ENCODE measurements at places on chromosomes 2 and 18.

- DNase-seq, result no peak
These were observed 161.9 kb upstream of the DAPL1 start for GRCh38 chr2:158633261-158633660.

DNA sequence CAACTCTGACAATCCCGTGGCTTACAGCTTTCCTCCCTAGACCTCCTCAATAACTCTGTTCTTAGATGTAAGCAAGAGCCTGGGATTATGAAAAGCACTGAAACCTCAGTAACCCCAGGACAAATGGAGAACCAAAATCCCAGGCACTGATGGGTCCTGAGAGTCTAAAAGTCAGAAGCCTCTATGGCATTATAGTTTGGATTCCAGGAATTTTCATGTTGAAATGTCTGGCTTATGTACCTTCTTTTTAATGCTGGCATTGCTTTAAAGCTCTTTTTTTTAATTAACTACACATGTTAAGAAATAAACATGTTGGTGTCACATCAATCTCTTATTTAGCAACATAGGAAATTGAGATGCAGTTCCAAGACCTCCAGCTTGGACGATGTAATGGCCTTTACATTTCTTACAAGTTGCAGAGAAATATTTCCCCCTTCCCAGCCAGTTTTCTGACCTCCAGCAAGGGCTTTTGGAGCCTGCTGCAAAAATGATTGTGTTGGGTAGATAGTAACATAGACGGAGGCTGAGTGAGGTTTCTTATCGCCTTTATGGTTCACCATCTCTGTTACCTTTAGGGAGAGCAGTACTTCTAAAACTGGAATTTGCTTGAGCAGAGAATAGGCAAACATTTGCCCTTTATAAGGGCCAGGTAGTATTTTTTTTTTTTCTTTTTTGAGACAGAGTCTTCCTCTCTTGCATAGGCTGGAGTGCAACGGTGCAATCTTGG, 84.8 kb upstream of the RASGRP3 start:
- no peak for DNase-seq

DNA sequence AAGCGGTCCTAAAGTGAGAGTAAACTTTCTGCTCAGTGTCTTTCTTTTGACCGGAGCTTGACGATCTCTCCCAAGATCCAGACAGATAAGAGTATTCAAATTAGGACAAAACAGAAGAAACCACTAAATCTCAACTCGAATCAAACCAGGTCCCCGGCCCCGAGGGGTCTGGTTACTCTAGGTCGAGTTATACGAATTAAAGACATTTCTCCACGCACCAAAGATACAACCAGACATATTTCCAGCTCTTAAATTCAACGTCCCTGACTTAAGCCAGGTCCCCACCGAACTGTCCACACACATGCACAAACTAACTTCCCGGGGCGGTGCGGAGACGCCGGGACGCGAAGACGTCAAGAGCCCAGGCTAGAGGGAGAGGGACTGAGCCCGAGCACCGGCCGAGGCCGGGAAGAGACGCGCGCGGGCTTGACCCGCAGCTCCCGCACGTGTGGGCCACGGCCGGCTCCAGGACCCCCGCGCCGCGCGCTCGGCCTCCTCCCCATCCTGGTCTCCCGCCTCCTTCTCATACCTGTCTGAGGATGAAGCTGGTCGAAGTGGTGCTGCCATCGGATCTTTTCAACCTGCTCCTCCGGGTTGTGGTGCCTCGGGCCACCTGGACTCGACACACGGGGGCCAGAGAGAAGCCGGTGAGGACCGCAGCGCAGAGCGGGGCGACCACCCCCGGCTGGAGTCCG, 896 bp downstream of the CACNB4 start:
- DNase-seq, result no peak

GRCh38 chr2:232351686-232352510, 26.7 kb upstream of the ALPP start:
- no peak for DNase-seq

DNA sequence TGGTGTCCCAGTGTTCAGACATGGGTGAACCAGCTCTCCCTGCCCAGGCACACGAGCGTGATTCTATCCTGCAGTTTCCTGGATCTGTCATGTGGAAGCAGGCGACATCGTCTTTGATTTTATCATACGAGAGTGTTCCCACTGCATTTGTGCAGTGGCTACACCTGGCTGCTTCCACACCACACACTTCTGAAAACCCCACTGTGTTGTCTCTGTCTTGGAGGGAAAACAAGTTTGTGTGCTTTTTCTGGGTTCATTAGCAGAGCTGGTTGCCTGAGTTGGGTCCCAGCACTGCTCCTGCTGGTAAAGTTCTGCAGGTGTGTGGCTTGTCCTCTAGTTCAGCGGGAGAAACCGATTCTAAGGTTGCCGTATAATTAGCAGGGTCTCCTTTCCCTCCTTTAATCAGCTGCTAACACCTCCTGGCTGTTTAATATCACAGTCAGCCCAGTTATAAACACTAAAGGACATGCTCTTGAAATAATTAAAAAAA, 58.5 kb upstream of the TWIST2 start:
- no peak for DNase-seq

DNA sequence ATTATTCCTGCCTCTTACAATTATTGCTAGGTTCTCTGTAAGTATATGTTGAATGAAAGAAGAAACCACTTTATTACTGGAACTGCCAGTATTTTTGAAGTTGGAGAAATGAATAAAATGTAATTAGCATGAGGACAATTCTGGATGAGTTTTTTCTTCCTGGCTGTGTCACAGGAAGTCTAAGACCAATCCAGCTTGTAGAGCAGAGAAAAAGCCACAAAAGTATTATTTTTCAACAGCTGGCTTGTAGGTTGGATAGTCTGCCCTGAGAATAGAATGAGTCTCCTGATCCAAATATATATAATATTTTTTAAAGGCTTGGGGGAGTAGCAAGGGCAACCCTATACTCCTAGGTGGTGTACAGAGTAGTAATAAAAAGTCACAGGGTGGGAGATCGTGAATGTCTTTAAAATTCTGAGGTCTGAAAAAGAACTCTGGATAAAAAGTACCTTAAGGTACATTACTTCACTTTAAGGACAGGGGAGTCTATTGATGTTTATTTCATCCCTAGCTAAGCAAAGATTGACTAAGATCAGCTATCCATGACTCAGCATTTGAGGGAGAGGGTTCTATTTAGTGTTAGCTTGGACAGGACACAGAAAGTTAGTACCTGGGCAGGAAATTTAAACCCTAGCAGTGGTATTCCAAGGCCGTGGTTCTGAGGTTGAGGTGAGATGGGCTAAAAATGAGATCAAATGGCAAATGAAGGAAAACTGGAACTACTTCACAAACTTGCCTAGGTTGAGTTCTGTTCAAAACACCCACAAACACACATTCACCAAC, 31.7 kb downstream of the SLC40A1 start:
- no peak for DNase-seq

- no peak for DNase-seq
These were observed 4.7 kb downstream of the SNORC start for GRCh38 chr2:232874677-232875223.

DNA sequence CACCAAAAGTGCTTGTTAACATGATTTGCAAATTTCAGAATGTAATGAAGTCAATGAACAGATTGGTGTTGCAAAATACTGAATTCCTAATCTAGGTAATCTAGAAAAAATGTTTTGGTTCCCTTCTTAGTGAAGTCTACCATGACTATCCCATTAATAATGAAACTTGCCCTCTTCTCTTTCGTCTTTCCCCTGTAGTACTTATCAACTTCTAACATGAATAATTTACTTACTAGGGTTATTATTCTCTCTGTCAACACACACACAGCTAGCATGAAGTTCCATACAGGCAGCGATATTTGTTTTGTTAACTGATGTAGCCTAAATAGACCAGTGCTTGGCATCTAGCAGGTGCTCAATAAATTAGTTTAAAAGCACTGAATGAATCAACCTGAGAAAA, 160.2 kb downstream of the NCK2 start:
- DNase-seq, result no peak

DNA sequence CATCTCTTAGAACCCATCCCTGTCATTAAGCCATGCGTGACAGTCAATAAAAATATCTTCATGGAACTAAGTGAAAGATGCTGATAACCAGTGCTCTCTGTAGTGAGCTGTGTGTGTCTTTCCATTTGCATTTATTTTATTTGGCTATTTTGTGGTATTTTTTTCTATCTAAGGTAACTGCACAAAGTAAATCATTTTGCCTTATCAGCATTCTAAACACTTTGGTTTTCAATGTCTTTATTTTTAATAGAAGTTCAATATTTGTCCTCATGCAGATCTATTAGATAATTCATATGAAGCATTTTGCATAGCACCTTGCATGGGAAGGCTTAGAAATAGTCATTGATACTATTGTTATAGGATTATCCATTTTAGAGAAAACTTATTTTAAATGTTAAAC, 163.6 kb upstream of the TANK start:
- no peak for DNase-seq

- DNase-seq, result no peak
These were observed 23.3 kb downstream of the TRABD2A start for GRCh38 chr2:84857566-84857965.

- no peak for DNase-seq
These were observed 557.6 kb upstream of the FANCL start for GRCh38 chr2:58798676-58799208.

DNA sequence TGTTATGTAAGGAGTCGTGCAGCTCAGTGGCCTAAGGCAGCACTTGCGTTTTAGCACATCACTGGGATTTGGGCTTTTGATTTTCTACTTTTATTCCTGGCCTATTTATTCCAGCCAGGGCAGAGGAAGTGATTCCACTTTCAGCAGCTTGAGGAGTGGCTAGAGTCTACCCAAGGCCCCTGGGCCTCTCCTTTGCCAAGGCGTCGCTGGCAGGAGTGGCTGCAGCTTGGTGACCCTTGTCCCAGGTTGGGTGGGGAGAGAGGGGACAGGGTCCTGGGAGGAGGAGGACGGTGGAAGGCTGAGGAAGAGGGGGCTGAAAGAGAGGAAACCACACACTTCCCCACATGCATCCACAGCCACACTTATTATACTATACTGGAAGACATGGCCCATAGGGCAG, 94.1 kb upstream of the SMAD7 start:
- no peak for DNase-seq

DNA sequence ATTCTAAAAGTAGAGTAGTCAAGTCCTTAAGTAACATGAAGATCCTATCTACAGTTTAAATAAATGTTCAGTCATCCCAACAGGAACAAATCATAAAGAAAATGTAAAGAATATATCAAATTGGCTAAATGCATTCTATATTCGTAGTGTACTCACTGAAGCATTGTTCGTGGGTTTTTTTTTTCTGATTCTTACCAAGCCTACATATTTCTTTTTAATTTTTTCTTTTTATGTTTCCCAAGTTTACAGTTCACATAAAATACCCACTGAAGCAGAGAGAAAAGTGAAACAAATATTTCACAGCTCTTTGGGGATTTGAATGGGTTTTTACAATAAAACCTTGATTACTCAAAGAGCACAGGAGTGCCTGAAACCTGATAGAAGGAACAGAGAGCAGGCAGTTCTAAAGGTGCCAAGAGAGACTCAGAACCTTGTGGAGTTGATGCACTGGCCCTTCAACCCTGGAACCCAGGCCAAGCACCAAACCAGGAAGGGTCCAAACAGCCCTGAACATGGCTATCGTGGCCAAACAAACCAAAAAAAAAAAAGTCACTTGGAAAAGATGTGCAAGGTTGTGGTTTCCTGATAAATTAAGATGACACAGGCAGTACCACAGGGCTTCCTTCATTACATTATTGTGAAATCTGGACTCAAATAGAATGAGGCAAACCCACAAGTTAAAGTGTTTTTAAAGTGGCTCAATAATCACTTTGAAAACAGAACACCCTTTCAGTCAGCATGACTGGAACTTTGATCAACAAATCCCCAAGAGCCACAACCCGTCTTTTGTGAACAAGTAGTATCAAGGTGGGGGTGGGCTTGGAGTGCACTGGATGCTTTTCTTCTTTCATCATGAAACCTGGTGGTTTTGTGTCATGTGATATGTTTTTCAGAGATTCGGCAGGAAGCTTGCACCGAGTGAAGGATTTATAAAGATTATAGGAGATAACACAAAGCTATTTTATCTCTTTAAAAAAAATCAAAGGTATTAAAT, 245.0 kb upstream of the FN1 start:
- DNase-seq, result no peak

- DNase-seq, result no peak
These were observed 223.9 kb downstream of the CDCA7 start for GRCh38 chr2:173578404-173579107.

GRCh38 chr2:179995741-179996515, 11.2 kb downstream of the CWC22 start:
- DNase-seq, result no peak

- no peak for DNase-seq
These were observed 67.0 kb downstream of the SP3 start for GRCh38 chr2:173898178-173898668.

GRCh38 chr2:204628926-204629712, 83.8 kb downstream of the PARD3B start:
- no peak for DNase-seq

GRCh38 chr2:203442463-203442862, 92.6 kb downstream of the RAPH1 start:
- DNase-seq, result no peak

DNA sequence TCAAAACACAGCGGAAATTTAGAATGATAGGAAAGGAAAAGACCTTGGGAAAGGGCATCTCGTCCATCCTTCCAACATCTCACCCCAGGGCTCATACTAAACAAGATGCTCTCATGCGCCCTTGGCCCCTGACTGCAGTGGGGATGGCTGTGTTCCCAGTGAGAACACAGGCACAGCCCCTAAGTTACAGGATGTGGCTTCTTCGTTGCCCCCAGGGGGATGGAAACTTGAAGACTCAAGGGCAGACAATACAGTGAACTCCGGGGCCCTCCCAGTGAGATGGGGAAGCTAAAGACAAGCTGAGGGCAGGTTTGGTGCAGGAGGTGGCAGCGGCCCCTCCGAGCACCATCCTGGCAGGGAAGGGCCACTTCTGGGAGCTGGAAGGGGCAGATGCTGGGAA, 139.7 kb downstream of the INO80D start:
- no peak for DNase-seq

GRCh38 chr2:234578389-234578788, 81.5 kb upstream of the ARL4C start:
- DNase-seq, result no peak

- no peak for DNase-seq
These were observed 16.7 kb upstream of the ADGRF3 start for GRCh38 chr2:26363323-26363722.

DNA sequence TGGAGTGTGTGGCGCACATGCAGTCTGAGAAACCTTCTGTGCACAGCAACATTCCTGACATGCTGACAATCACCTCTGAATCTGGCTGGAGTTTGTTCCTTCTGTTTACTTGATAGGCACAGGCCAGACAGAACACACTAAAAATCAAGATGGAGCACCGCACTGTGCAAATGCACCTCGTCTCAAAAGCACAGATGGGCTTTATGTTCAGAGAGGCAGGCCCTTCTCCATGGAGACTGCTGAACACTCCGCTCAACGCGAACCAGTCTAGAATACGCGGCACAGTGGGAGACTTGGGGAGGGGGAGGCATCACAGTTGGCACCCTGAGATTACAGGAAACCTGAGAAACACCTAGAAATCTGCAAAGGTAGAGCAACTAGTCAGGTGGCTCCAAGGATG, 58.4 kb upstream of the DNMT3A start:
- DNase-seq, result no peak

DNA sequence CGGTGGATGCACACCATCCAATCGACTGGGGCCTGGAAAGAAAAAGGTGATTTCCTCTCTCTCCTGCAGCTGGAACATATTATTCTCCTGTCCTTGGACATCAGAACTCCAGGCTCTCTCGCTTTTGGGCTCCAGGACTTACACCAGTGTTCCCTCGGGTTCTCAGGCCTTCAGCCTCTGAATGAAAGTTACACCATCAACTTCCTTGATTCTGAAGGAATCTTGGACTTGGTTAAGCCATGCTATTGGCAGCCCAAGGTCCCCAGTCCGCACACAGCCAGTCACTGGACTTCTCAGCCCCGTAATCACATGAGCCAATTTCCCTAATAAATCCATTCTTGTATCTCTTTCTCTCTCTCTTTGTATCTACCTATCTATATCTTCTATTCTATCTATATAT, 418.9 kb downstream of the IRS1 start:
- DNase-seq, result no peak

All from pulmonary artery endothelial cell (primary cell).